Upper lobe of right lung (tissue), 1 donor: ENCODE measurements at places on chromosomes 12 and 14. TPM values are rescaled to one million over a fixed set of nuclear protein-coding genes. Genes with fewer than 3 reads are reported as not detected.

GRCh38 chr14:91142214-91142668, 28.4 kb downstream of the DGLUCY start:
- H3K4me1 ChIP-seq, result peaks cover 21% of the 10 kb centered on the region
- H3K27me3 ChIP-seq, result no peaks in the 10 kb centered on the region
- H3K36me3 ChIP-seq, result peaks cover 20% of the 10 kb centered on the region

DNA sequence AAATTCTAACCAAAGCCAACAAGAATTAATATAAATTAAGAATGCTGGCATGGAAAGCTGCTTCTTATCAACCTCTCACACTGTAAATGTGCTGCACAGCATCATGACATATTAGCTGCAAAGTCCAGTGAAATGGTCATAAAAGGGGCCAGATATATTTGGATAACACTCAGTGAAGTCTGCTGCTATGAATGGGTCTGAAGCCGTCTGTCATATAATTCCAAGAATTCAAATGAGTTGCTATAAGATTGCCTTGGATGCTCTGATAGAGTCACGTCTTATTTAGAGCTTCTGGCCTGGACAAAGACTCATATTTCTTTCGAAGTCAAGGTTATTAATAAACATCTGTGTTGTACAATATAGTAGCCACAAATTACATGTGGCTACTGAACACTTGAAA, 54.3 kb upstream of the OVCH1 start:
- H3K4me1 ChIP-seq, result no peaks in the 10 kb centered on the region
- no peaks in the 10 kb centered on the region for H3K27me3 ChIP-seq
- no peak overlapping the region for H3K4me3 ChIP-seq
- H3K27ac ChIP-seq, result no peak overlapping the region
- H3K36me3 ChIP-seq, result no peaks in the 10 kb centered on the region

DNA sequence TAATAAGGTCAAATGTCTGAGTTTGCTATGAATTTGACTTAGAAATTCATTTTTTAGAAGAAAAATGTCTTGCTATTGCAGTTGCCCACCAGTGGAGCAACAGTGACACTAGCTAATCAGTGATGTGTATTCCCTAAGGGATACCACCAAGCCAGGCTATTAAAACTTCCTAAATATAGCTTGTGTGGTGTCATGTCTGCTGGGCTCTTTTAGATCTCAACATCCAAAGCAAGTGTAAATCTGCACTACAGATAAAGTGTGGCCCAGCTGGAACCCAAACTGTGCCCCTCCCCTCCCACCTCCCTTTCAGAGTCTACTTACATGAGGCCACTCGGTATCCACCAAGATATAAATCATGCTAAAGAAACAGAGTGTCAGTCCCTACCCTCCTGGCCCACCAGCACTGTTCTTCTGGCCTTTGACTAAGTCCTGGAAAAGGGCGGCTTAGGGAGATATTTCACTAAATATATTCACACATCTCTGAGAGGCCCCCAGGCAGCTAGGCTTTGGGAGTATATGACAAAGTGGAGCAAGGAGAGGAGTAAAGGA, 53.8 kb downstream of the SLC35F4 start:
- no peak for DNase-seq
- no peaks in the 10 kb centered on the region for H3K27me3 ChIP-seq
- no peaks in the 10 kb centered on the region for H3K36me3 ChIP-seq
- H3K27ac ChIP-seq, result no peak overlapping the region
- H3K4me3 ChIP-seq, result no peak overlapping the region

GRCh38 chr12:96015672-96016071, 19.5 kb upstream of the HAL start:
- peaks cover 13% of the 10 kb centered on the region for H3K4me1 ChIP-seq
- peaks cover 93% of the 10 kb centered on the region for H3K36me3 ChIP-seq
- no peak for DNase-seq

TMEM121 gene
- total RNA-seq, result 1.5 TPM

DNA sequence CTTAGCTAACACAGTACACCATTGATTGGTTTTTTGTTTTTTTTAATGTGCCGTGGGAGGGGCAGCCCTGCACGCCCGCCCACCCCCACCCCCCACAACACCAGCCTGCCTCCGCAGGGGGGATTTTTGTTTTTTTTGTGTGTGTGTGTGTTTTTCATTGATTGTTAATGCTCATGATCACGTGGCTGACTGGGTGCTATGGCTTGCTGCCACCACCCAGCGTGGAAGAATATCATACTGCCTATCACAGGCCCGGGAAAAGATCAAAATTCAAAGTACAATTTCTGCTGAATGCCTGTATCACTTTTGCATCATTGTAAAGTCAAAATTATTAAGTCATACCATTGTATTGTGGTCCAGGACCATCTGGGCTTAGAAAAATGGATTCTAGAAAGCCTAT, 8.3 kb downstream of the RESF1 start:
- H3K4me1 ChIP-seq, result peaks cover 46% of the 10 kb centered on the region
- H3K27ac ChIP-seq, result no peak overlapping the region
- H3K36me3 ChIP-seq, result peaks cover 56% of the 10 kb centered on the region
- H3K27me3 ChIP-seq, result no peaks in the 10 kb centered on the region

RARG gene
- 23.8 TPM for total RNA-seq

DNA sequence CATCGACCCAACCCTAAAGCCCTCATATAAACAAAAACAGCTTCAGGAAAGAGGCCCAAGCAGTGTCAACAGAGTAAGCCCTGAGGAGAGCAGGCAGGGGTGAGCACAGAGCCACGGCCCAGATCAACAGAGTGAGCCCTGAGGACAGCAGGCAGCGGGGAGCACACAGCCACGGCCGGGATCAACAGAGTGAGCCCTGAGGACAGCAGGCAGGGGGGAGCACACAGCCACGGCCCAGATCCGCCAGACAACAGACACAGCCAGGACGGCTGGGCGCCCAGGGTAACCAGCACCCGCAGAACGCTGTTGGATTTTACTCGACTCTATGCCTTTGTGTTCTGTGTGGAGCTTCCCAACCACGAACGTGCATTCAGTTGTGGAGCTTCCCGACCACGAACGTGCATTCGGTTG, 15.0 kb downstream of the CCDC85C start:
- no peaks in the 10 kb centered on the region for H3K36me3 ChIP-seq
- no peak overlapping the region for H3K4me3 ChIP-seq
- DNase-seq, result no peak
- H3K4me1 ChIP-seq, result peaks cover 18% of the 10 kb centered on the region

GRCh38 chr12:6620885-6621274, 13.7 kb upstream of the CHD4 start:
- peak overlapping the region; percentile 23 for H3K4me3 ChIP-seq
- DNase-seq, result no peak
- H3K4me1 ChIP-seq, result peaks cover 12% of the 10 kb centered on the region
- H3K36me3 ChIP-seq, result no peaks in the 10 kb centered on the region
- no peak overlapping the region for H3K27ac ChIP-seq

DNA sequence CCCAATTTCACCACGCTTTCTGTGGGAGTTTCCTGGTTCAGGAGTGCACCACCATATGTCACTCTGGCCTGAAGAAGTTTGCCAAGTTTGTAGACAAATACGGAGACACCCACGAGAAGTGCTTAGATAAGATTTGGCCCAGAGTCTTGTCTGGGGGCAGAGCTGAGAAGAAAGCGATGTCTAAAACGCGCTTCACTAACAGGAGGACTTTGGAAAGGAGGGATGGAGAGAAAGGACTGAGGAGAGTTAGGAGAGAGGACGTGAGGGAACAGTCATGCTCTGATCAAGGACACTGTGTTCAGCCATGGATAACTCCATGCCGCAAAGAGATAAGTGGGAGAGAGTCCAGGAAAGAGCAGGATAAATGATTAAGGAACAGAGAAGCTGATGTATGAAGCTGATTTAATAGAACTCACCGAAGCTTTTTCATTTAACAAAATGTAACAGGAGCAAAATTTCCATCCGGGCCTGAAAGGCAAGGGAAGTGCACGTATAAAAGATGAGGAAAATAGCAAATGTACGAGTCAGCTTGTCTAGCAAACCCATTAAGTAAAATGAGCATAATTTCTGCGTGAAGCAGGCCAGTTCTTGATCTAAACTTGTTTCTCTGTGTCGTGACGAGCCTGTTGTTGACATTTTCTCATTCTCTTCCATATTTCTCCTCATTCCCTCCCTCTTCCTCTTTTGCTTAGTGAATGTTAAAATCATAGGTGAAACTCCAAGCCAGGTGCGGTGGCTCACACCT, 23.4 kb upstream of the MAP3K9 start:
- no peaks in the 10 kb centered on the region for H3K27me3 ChIP-seq
- H3K27ac ChIP-seq, result no peak overlapping the region
- no peaks in the 10 kb centered on the region for H3K4me1 ChIP-seq
- no peak for DNase-seq
- no peak overlapping the region for H3K4me3 ChIP-seq

KDM2B gene
- 35.4 TPM for total RNA-seq

ZBTB25 gene
- 13.1 TPM for total RNA-seq

DNA sequence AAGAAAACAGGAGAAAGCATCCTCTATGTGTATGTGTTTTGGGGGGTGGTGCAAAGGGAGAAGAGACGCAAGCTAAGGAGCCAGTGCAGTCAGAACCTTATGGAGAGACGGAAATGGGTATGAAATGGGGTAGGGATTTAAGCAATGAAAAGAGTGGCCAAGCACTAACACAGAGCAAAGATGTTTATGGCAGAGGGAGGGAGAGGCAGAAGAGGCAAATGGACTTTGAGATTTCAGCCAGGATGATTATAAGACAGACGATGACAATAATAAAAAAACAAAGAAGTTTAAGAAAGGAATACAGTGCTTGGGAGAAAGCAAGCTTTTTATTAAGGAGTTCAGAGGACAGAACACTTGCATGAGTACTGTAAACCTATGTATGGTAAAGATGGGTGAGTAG, 44.6 kb downstream of the DCAF5 start:
- DNase-seq, result no peak
- H3K36me3 ChIP-seq, result peaks cover 39% of the 10 kb centered on the region
- no peaks in the 10 kb centered on the region for H3K4me1 ChIP-seq
- no peak overlapping the region for H3K27ac ChIP-seq
- no peaks in the 10 kb centered on the region for H3K27me3 ChIP-seq

PLA2G1B gene
- 62.2 TPM for total RNA-seq

ADAM21 gene
- total RNA-seq, result not detected

- H3K4me3 ChIP-seq, result no peak overlapping the region
- no peak for DNase-seq
- no peaks in the 10 kb centered on the region for H3K27me3 ChIP-seq
These were observed 18.8 kb upstream of the SLCO1A2 start for GRCh38 chr12:21353487-21353886.

DNA sequence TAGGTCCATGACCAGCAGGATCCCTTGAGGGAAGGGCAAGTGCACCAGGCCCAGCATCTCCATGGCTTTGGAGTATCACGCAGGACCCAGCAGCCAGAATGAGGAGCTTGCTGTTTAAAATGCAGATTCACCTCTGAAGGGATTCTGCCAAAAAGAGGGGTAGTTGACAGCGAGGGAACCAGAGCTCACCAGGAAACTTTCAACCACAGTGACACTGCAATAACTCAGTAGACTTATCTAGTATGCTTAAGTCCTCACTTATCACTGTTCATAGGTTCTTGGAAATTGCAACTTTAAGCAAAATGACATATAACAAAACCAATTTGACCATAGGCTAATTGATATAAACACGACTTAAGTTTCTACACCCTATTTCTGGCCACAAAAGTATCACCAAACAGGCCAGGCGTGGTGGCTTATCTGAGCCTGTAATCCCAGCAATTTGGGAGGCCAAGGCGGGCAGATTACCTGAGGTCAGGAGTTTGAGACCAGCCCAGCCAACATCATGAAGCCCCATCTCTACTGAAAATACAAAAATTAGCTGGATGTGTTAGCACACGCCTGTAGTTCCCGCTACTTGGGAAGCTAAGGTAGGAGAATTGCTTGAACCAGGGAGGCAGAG, 21.4 kb upstream of the CKAP4 start:
- no peak overlapping the region for H3K27ac ChIP-seq
- no peaks in the 10 kb centered on the region for H3K36me3 ChIP-seq
- H3K4me1 ChIP-seq, result no peaks in the 10 kb centered on the region
- DNase-seq, result no peak
- no peaks in the 10 kb centered on the region for H3K27me3 ChIP-seq
- H3K4me3 ChIP-seq, result no peak overlapping the region

DNA sequence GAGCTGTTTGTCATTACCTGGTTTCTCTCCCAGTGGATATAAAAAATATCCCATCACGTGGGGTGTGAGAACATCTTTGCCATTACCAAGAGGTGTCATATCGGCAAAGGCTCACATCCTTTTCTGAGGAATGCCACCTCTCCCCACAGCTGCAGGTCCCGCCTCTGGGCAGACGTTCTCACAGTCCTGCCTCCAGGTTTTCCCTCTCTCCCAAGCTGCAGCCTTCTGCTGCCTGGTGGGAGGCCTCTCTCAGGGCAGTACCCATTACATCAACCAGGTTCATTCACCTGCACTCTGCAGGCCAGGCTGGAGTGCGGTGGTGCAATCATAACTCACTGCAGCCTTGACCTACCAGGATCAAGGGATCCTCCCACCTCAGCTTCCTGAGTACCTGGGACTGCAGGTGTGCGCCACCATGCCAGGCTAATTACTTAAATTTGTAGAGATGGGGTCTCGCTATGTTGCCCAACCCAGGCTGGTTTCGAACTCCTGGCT, 15.0 kb upstream of the TMEM119 start:
- no peaks in the 10 kb centered on the region for H3K36me3 ChIP-seq
- peaks cover 22% of the 10 kb centered on the region for H3K4me1 ChIP-seq
- H3K27ac ChIP-seq, result no peak overlapping the region

AMN gene
- 19.8 TPM for total RNA-seq

WNT1 gene
- total RNA-seq, result not detected

SLC48A1 gene
- 40.9 TPM for total RNA-seq

- peak overlapping the region; percentile 4 for H3K27ac ChIP-seq
- peaks cover 44% of the 10 kb centered on the region for H3K36me3 ChIP-seq
- no peak overlapping the region for H3K4me3 ChIP-seq
- no peak for DNase-seq
These were observed 35.1 kb downstream of the NRDE2 start for GRCh38 chr14:90296641-90297040.

DNA sequence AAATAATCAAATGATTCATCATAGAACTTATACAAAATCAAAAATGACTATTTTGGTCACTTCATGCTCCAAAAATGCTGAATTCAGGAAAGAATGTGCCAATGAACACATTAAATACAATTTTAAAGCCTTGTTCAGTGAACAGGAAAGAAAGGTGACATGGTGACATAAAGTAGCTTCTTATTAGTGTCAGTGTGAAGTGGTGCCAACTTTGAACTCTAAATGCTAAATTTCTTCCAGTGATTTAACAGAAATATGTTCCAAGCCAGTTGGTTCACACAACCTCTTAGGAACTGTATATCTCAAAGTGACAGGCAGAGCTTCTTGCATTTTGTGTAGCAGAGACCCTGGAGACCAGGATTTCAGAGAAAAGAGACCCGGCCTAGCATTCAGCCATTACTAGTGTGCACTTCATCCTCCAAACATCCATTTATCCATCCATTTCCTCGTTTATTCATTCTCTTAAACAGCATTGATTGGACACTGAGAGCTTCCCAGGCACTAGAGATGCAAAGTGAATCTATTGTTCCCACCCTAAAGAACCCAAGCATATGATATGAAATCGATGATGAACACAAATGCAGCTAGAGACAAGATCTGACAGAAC, 95.2 kb downstream of the FAR2 start:
- peaks cover 24% of the 10 kb centered on the region for H3K4me1 ChIP-seq
- no peak overlapping the region for H3K4me3 ChIP-seq
- H3K36me3 ChIP-seq, result no peaks in the 10 kb centered on the region
- no peak overlapping the region for H3K27ac ChIP-seq
